Testis (tissue), 5 donors: ENCODE measurements at places on chromosomes 6 and 20. TPM values are rescaled to one million over a fixed set of nuclear protein-coding genes. Genes with fewer than 3 reads are reported as not detected.

DNA sequence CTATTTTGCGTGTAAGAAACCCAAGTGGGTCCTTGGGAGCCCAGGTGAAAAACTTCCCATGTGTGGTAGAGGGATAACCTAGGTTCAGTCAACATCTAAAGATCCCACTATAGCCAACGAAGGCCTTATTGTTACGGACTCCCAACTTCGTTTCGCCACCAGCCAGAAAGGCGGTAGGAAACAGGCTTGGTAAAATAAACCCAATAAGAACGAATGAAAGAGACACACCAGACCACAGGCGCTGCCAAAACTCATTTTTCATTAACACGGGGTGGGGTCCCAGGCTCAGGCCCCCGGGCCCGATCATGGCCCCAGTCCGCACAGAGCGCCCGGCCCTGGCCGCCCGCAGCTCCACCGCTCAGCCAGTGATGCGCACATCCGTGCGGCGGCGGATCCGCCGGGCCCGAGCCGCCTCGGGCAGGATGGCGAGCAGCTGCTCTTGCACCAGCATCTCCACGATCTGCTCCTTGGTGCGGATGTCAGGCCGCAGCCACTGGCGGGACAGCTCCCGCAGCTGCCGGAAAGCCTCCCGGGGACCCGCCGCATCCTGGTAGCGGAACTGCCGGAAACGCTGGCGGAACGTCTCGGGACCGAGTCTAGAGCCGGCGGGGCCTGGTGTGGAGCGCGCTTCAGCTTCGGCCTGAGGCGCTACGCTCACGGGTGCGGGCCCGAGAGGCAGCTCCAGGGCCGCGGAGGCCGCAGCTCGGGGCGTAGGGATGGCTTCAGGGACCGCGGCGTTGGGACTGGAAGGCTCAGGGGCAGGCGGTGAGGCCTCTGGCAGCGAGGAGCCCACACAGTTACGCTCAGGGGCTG, 709 bp downstream of the SCAND1 start:
- peak overlapping the region; percentile 95 for H3K27ac ChIP-seq
- DNase-seq, result peak; percentile 40
- no peaks in the 10 kb centered on the region for H3K36me3 ChIP-seq

- H3K4me1 ChIP-seq, result no peaks in the 10 kb centered on the region
- H3K27ac ChIP-seq, result no peak overlapping the region
- no peak for DNase-seq
These were observed 150.8 kb upstream of the RIPOR2 start for GRCh38 chr6:25086500-25087091.

- H3K4me1 ChIP-seq, result no peaks in the 10 kb centered on the region
- no peak for DNase-seq
- H3K4me3 ChIP-seq, result peak within 1 kb of the TSS; percentile 48
These were observed at the start of gene CHRNA4 for GRCh38 chr20:63360850-63361518. Gene CHRNA4 (minus strand): TSS chr20:63361349. CDS start chr20:63361165, 184 bp downstream.

PRRT1 gene
- 4.2 TPM for total RNA-seq

EPHA7 gene
- 7.2 TPM for total RNA-seq

ARMH2 gene
- 2.1 TPM for total RNA-seq
